ENCODE measurements at places on chromosomes 11 and 22.

GRCh38 chr11:112235750-112236390 is 9.6 kb downstream of the PTS start:
- no peak for DNase-seq

DNA sequence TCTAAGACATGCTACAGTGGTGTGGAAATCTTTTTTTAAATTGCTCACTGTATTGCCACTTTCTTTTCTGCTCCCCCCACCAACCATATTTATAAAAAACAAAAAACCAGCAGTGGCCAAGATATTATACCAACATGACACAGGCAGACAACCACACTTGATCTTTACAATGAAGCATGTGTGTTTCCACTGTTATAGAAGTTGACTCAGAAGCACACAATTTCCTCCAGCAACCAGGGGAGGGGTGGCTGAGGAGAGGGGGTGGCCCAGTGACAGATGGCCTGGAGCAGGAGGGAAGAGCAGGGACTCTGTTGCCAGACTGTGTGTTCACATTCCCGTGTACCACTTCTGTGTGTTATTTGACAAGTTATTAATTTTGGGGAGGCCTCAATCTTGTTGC is 14.8 kb downstream of the CD59 start:
- DNase-seq: no peak

GRCh38 chr11:108035690-108036089 is 27.0 kb downstream of the CUL5 start:
- no peak for DNase-seq

GRCh38 chr11:117199916-117200812 is 994 bp downstream of the TAGLN start:
- DNase-seq: no peak

Measured in NCI-H1048 (cell line).